ENCODE measurements at places on chromosomes 12 and 14. TPM values are rescaled to one million over a fixed set of nuclear protein-coding genes. Genes with fewer than 3 reads are reported as not detected.

GRCh38 chr14:50667684-50667995, 466 bp downstream of the SAV1 start:
- DNase-seq = peak; percentile 26

GRCh38 chr12:131458048-131458374, 252.9 kb upstream of the SFSWAP start:
- no peak for DNase-seq

The WNT1 gene
- not detected for polyA plus RNA-seq

DNA sequence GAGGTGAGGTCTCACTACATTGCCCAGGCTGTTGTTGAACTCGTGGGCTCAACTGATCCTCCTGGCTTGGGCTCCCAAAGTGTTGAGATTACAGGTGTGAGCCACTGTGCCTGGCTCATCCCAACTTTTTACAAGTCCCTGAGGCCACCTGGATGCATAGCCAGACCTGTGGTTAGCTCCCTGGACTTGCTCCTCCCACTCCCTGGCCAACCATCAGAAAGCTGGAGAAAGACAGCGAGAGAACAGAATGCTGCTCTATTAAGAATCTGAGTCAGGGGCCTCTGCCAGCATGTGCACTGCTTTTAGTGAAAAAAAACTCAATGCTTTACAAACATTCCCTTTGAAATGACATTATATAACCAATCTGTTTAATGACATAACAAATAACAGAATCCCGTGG, 78.2 kb downstream of the RBM19 start:
- DNase-seq = no peak

DNA sequence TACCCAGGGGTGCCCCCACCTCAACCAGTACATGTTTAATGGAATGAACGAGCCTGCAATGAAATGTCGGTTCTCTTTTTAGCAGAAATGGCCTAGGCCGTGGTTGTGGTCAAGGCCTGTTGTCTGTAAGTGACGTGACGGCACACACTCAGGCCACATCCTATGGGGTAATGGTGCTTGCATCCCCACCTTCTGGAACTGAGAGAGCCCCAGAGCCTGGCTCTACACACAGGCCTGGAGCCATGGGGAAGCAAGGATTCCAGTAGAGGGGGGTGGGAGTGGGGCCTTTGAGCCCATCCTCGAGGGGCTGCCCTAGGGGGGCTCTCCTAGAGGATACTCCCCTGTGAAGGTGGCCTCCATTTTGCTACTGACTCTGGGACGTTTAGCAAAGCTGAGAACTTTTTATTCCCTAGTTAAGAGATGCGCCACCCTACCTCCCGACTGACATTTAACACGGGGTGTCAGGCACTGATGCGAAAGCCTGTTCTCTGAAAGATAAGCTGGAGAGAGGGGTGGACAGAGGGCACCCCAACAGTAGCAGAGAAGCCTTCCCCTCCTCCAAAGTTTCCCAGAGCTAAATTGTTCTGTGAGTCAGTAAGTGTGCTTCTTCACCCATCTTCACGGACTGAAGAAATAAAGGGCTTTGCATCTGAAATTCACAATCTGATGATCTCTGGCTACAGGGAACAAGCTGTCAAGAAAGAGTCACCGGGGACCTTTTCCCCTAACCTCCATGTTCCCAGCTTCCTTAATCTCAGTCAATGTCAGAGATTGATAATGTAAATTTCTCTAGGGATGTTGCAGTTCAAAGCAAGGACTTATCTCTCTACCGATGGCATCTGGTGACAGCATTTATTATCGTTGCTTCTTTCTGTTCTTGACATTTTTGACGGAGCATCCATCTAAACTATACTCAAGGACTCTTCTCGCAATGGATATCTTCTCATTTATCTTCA, 6.8 kb downstream of the RIN3 start:
- DNase-seq = no peak

DNA sequence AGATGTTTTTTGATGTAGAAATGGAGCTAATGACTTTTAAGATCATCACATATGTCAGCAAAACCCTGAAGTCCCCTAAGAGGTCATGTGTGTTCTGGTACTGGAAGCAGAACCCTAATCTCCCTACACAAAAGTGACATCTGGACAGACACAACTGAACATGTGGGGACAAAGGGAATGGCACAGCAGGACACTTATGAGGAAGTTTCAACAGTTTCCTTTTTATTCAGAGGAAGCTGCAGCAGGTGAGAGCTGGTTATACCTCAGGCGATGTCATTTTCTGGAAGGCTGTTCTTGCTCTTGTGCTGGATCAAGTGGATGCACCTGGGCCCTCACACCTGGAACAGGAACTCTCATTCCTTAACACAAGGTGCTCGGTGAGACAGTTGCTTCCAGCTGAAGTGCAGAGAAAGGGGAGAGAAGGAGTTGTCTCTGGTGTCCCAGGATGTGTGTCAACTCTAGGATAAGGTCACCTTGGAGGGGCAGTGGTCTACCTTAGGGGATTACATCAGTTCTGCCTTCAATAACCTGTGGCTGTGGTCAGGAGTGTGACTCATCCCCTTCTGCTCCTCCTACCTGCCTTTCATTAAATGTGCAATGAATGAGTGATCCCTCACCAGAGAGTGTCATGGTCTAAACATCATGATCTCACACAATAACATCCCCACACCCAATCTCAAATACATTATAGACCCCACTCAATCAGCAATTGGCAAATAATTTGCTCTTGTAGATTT, 463.4 kb downstream of the TMEM121 start:
- DNase-seq = no peak

DNA sequence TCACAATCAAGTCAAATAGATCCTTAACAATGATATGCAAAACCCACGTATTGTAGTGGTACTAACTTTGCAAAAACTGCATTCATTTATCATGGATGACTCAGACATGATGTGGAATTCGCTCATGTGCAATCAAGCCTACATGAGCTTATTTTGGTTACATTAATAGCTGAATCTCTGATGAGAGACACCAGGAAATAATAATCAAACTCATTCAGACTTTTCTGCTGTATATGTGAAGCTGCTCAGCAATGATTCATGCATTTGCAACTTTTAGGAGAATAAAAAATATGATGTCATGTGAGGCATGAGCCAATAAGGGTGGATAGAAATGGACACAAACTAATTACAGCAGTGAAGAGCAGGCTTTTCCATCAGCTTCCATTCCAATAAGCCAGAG, 1075.8 kb upstream of the TMEM132C start:
- DNase-seq = no peak

DNA sequence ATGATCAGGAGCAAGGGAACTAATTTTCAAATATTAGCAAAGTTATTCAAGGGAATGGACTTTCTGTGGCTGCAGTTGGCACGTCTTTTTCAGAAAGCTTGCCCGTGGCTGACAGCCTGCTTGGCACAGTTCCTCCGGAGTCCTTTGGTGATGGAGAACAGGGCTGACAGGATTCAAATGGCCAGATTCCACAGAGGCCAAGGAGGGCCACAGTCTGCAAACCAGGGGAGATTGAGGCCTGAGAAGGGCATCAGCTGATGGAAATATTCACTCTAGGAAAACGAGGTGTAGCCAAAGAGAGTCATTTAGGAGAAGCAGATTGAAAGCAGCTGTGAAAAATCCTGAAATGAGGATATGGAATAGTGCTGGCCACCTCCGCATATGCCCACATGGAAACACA, 178.3 kb downstream of the EMP1 start:
- DNase-seq = no peak

The GDF11 gene
- 0.79 TPM for polyA plus RNA-seq

DNA sequence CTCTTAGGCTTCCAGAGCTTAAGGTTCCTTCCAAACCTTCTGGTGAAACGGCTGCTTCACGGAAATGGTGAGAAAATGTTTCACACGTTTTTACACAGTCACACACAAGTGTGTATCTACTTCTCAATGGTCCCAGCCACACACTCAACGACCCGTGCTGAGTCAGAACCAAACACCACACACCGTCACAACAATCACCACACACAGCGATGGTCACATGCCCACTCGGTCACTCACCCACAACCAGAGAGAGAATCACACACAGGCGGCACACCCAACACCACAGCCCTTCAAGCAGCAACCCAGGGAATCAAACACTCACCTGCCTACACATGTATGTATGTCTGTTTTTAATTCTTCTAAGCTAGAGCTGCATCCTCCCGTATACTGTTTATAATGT, 12.6 kb upstream of the PLEKHD1 start:
- DNase-seq = no peak

- DNase-seq = no peak
Measured at GRCh38 chr12:105315130-105315529, 15.4 kb upstream of the C12orf75 start.

DNA sequence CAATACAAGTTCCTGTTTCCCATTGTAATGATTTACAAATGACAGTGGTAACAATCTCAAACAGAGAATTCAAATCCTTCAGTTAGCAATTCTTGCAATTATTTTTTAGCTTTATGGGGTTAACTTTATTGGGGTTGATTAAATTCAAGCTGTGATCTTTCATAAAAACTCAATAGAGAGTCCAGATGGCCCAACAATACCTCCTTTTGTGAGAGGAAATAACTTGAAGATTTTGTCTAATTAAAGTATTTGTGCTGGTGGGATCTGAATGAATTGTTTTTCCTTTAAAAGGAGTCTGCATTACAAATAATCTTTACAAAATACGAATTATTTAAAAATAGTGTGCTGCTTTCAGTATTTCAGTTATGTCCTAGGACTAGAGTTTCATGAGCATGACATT, 4.4 kb upstream of the ARHGAP5 start:
- no peak for DNase-seq

DNA sequence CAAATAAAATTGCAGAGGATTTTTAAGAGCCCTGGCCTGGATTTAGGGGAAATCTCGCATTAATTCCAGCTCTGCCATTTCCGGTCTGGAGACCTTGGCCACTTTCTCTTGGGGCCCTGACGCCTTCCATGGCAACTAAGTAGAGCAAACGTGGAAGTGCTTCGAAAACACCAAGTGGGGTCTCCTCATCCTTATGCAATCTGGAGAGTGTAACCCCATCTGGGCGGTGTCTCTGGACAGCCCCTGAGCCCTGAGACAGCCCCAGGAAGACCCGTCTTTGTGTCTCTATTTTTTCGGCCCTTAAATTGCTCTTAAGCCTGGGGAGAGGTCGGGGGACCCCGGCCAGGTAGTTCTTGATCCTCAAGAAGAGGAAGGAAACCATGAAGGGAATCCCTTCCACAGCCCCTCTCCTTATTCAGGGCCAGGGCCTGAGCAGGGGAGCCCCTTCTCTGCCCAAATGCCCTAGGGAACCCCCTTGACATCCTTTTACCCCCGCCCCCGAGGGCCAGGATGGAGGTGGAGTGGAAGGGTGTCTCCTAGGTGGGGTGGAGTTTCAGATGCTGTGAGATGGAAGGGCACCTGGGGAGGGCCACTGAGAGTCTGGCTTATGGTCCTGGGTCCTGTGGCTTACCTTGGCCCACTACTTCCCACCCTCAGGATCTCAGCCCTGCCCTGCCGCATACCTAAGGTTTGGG, 17.6 kb upstream of the NR4A1 start:
- DNase-seq = no peak

- no peak for DNase-seq
Measured at GRCh38 chr12:120902846-120903411, 1.2 kb downstream of the SPPL3 start.

- DNase-seq = no peak
Measured at GRCh38 chr14:68666899-68667298, 126.0 kb downstream of the ZFP36L1 start.

DNA sequence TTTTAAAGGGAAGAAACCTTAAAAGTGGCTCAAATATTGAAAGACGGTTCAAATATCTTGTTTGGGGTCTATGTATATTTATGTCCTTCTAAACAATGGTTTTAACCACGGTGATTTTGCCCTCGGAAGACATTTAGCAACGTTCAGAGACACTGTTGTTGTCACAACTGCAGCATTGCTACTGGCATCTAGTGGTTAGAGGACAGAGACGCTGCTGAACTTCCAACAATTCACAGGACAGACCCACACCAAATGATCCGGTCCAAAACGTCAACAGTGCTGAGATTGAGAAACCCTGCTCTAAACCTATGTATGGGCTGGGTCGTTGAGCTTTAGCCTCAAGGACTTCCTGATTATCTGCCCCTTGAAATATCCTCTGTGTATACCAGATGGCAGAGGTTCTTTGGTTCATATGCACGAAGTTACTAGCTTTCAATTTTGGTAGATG, 1.7 kb downstream of the ANGEL1 start:
- peak; percentile 33 for DNase-seq

The TSHR gene
- polyA plus RNA-seq = not detected

The LYZ gene
- polyA plus RNA-seq = 5.7 TPM

The WSCD2 gene
- not detected for polyA plus RNA-seq

DNA sequence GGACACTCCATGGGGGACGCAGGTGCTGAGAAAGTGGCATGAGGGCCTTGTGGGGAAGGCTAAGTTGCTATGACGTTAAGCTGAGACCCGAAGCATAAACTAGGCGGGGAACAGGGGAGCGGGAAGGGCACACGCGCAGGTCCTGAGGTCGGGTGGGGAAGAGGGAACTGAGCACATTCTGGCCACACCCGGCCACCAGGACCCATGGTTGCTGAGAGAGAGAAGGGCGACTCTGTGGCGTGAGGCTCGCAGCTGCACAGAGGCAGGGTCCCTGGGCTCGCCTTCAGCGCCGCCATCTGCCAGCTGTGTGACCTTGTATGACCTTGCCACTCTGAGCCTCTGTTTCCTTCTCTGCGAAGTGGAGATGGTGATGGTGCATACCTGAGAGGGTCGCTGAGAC, 182.5 kb downstream of the PHETA1 start:
- no peak for DNase-seq

- no peak for DNase-seq
Measured at GRCh38 chr12:91133871-91134270, 22.6 kb upstream of the LUM start.

GRCh38 chr14:54554401-54554800, 12.5 kb upstream of the SAMD4A start:
- DNase-seq = no peak

DNA sequence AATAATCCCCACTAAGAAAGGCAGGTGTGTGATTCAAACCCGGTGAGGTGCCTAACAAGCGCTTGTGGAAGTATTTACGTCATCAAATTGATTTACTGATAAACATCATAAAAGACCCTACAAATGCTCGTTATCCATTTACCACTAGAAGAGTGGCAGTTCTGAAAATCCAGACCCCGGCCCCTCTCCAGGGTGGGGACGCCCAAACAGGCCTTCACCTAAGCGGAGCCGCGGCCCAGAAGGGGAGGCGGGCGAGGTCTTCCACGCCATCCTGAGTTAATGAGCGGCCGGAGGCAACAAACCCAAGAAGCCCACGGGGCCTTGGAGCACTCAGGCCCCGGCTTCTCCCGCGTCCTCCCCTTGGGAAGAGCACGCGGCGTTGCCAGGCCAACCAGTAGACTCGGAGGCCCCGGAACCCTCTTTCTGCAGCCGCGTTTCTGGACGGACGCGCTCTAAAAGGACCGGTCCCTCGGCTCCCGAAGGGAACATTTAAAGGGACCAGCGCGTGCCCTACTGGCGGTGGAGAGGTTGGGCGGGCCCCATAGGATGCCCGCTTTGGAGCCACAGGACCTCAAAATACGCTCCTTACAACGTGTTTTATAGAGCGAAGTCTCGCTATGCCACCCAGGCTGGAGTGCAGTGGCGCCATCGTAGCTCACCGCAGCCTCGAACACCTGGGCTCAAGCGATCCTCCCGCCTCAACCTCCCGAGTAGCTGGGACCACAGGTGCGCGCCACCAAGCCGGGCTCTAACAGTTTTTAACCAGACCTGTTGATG, 3.5 kb downstream of the PTPN21 start:
- no peak for DNase-seq

- no peak for DNase-seq
Measured at GRCh38 chr12:38053113-38053512, 263.5 kb upstream of the ALG10B start.
